ENCODE measurements at places on chromosomes 7 and 10.

- DNase-seq = no peak
Observed at GRCh38 chr7:84202855-84203254, 8.3 kb upstream of the SEMA3A start.

GRCh38 chr10:130636313-130636930 is 500.2 kb downstream of the GLRX3 start:
- DNase-seq = no peak

DNA sequence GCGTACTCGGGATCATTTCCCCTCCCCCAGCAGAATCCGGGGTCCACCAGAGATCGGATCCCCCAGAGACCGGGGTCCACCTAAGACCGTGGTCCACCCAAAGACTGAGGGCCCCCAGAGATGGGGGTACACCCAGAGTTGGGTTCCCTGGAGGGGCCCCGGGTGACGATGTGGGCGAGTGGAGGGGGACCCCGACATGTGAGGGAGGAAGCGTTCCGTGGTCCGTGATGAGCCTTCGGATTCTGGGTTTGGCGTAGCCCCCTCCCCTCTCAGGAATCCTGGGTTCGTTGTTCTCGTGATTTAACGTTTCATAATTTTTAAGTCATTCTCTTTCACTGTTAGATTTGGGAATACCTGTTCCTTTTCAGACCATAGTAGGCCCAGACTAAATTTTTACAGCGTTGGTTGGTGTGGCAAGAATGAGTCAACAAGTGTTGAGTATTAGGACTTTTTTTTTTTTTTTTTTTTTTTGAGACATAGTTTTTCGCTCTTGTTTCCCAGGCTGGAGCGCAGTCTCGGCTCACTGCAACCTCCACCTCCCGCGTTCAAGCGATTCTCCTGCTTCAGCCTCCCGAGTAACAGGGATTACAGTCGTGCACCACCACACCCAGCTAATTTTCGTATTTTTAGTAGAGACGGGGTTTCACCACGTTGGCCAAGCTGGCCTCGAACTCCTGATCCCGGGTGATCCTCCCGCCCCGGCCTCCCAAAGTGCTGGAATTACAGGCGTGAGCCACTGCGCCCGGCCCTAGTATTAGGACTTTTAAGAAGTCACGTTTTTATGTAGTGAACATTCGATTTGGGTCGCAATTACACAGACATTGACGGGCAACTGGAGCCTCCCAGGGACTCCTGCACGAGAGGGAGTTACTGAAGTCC is 672 bp downstream of the GTPBP4 start:
- DNase-seq = no peak

GRCh38 chr10:31099664-31100063 is 68.0 kb upstream of the ZNF438 start:
- DNase-seq = no peak

GRCh38 chr10:64648915-64649314 is 1127.7 kb downstream of the REEP3 start:
- DNase-seq = no peak

DNA sequence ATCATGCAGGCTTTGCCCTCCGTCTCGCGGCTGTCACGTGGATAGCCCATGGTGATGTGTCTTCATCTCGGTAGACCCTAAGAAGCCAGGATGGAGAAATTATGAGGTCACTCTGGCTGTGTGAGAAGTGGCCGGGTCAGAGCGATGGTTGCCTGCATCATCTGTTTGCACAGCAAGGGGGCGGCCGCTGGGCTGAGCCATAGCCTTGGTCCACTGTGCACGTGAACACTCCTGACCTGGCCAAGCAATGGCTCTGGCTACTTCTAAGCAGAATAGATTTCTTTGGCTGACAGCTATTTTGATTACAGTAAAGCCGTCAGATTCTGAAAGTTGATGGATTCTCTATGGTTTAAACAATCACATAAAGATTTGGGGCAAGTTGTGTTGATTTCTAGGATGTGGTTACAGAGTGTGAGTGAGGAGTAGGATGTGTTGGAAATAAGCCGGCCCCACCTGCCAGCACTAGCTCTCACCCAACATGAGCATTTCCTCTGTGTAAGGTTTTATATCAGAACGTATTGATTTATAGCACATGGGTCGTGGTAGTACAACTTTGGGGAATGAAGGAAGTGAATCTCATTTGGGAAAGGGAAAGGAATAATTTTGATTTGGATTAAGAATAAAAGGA is 214.4 kb upstream of the GPR26 start:
- DNase-seq = no peak

DNA sequence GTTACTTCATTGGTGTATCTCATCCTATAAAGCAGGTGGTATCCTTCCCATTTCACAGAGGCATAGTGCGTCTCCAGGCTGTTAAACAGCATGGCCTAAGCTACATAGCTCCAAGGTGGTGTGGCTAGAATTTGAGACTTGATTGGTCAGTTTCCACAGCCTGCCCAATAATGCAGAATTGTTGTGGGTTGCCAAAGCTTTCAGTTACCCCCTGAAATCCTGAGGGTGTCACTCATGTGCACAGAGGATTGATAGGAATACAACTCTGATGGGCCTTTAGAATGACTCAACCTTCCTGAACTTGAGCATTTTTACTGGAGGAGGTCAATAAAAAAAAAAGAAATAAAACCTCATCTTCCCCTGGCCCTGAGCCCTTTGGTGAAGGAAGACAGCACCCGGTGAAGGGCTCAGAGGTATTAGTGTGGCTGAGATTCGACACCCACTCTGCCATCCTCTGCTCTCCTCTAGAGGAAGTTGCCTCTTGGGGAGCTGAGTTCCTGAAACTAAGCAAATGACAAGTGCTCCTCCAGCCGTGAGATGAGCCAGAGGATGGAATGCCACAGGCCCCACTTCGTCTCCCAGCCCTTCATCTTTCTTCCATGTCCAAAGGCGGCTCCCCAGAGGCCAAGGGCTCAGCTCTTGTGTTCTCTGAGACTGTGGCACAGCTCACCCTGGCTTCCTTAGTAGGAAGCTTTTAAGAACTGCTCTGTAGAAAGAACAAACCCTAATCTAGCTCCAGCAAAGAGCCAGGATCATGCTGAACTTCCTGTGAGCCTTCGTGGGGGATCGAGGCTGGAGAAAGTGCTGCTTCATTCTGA is 1.0 kb downstream of the ACSL5 start:
- no peak for DNase-seq

DNA sequence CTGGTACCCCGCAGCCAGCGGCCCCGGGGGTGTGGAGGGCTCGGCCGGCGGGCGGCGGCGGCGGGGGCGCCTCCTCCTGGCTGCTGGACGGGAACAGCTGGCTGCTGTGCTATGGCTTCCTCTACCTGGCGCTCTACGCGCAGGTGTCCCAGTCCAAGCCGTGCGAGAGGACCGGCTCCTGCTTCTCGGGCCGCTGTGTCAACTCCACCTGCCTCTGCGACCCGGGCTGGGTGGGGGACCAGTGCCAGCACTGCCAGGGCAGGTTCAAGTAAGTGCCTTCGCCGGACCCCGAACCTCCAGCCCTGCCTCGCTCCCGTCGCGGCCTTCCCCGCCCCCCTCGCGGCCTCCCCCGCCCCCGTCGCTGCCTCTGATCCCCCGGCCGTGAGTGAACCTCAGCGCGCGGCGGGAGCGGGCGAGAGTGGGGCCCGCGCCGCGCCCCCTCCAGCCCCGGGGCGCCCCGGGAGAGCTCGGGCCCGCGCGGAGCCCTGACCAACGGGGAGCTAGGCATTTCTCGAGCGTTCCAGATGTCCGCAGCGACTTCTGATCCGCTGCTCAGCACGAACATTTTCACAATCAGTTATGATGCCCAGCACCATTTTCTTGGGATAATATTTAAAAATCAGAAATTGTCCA is 727 bp downstream of the ATRNL1 start:
- DNase-seq = no peak

- no peak for DNase-seq
Observed at GRCh38 chr10:104546756-104547155, 94.3 kb upstream of the SORCS3 start.

DNA sequence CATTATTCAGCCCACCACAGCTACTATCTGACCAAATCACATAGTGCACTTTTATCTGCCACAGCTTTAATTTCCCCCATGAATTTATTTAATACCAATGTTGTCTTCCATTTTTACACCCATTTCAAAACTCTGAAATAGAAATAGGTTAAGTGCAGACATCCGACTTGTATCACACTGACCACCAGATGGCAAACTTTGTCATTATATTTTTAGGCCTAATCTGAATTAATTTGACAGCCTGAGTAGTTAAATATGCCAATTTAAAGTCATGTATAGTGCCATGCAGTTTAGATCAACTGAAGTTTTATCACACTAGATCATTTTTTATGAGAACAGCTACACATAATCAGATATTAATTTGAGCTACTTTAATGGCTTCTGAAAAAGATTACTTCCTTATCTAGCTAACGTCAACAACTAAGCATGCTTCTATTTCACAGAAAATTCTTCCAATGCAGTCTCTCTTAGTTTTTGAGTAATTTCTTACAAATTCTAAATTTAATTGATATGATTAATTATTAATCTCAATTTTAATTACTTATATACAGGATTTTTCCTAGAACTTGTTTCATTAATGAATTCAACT is 566.4 kb downstream of the GFRA1 start:
- no peak for DNase-seq

GRCh38 chr7:77791336-77791735 is 6.9 kb downstream of the TMEM60 start:
- DNase-seq = no peak

GRCh38 chr10:8116926-8117493 is 62.5 kb downstream of the GATA3 start:
- DNase-seq = no peak

- DNase-seq = no peak
Observed at GRCh38 chr7:158730383-158731346, 26.1 kb upstream of the NCAPG2 start.

DNA sequence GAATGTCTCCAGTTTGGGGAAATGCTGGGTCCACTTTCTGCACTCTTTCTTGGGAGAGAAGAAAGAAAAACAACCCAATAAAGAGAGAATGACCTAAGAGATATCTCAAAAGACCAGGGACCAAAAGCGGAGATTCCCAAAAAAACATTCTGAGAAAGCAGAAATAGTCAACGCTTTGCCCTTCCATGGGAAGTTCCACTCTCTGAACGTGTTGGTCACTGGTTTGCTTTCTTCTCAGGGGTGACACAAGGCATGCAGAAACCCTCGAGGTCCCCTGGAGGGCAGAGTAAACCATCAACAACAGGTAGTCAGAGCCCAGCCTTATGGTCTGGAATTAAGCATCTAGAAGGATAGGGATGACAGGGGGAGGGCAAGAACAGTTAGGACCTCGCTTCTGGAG is 26.2 kb upstream of the AOAH start:
- no peak for DNase-seq

DNA sequence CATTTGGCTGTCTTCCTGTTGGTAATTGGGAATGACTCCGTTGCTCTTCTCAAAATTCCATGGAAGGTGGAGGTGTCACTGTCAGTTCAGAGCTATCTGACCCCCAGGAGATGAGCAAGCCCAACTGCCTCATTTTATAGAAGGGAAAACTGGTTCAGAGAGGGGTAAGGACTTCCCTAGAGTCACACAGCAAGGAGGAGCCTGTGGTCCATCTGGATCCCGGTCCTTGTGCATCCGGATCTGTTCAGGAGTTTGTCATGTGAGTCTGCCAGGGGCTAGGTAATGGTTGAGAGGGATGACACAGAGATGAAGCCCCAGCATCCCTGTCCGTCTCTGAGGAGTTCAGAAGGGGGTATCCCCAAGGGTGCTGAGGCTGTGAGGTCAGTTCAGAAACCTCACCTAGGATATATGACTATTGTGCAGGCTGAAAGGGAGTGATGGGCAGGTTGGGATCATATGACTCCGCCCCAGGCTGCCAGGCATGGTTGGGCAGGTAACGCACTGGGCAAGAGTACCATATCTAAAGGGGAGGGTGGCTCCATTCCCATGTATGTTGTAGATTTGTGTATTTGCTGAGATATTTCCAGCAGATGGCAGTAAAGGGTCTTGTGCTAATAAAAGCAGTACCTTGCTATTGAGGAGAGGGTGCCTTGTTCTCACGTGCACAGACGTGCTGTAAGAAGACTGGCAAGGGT is 16.0 kb upstream of the SLC29A3 start:
- no peak for DNase-seq

- DNase-seq = no peak
Observed at GRCh38 chr10:132548869-132549268, 11.3 kb downstream of the INPP5A start.

- no peak for DNase-seq
Observed at GRCh38 chr7:159008417-159008816, 136.2 kb downstream of the VIPR2 start.

DNA sequence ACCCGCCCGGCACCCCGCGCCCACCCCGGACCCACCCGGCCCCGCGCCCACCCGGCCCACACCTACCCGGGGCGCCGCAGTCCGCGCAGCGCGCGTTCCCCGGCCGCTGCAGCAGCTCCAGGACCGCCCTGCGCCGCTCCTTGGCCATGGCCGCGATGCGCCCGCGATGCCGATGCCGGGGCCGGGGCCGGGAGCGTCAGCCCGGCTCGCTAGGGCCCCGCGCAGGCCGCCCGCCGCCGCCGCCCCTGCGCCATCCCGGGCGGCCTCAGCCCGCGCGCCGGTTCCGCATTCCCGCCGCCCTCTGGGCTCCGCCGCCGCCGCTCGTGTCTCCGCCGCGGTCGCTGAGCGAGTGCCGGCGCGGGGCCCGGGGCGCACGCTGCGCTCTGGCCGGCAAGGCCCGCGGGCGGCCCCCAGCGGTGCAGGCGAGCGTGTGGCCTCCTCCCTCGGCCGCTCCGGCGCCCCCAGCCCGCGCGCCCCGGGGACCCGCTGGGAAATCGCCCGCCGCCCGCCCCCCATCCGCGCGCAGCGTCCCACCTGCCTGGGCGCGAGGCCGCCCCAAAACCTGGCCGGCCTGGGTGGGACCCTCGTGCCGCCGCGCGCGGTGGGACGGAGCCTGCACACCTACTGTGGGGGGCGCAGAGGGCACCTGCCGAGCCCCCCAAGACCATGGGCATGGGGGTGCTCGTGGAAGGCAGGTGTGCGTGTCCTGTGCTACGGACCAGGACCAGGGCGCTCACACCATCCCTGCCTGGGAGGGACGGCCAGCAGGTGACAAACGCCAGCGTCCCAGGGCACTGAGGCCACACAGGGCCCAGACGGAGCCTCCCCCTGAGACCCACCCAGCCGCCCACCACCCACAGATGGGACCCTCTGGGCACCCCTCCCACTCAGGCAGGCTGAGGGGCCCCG is at the start of gene ADAP1:
ADAP1 (minus strand) TSS at position 351 of the 909 bp plus-strand sequence; CDS start at position 148, 203 bp downstream.
- DNase-seq = peak; percentile 48

DNA sequence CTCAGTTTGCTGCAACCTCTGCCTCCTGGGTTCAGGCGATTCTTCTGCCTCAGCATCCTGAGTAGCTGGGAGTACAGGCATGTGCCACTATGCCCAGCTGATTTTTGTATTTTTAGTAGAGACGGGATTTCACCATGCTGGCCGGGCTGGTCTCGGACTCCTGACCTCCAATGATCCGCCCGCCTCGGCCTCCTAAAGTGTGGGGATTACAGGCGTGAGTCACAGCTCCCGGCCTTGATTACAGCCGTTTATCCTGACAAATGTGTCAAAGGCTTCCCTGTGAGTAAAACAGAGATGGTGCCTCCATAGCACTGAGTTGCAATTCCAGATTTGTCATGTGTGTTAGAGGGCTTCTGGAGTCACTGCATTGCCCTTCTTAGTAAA is 273.7 kb downstream of the CCDC3 start:
- DNase-seq = no peak

GRCh38 chr10:75718991-75719390 is 287.6 kb downstream of the LRMDA start:
- no peak for DNase-seq

GRCh38 chr10:113681533-113682470 is 2.1 kb downstream of the CASP7 start:
- peak; percentile 26 for DNase-seq

GRCh38 chr10:133458710-133459453 is 5.1 kb downstream of the SCART1 start:
- no peak for DNase-seq

GRCh38 chr10:77350711-77351119 is 286.9 kb downstream of the KCNMA1 start:
- DNase-seq = no peak

Data from activated T-helper 2 cell treated with anti-CD3 and anti-CD28 coated beads, Interferon-gamma antibody, Interleukin-2, Interleukin-4, amounts not matched to agents 10 μg/mL and 5 μg/mL and 100 μg/mL, durations not matched to agents 14 hours and 24 hours and 36 hours (primary cell).